Stimulated activated CD4-positive, alpha-beta T cell treated with anti-CD3 and anti-CD28 coated beads, Interleukin-12 subunit alpha, Interleukin-12 subunit beta, amount 100 ng/mL, for 4 hours (primary cell): ENCODE measurements at places on chromosomes 6 and 20.
A peak's percentile ranks its signal among the peaks of the same experiment; 100 is the strongest.

GRCh38 chr20:60921022-60921622 is 330.9 kb upstream of the CDH4 start:
- DNase-seq = peak; percentile 6

DNA sequence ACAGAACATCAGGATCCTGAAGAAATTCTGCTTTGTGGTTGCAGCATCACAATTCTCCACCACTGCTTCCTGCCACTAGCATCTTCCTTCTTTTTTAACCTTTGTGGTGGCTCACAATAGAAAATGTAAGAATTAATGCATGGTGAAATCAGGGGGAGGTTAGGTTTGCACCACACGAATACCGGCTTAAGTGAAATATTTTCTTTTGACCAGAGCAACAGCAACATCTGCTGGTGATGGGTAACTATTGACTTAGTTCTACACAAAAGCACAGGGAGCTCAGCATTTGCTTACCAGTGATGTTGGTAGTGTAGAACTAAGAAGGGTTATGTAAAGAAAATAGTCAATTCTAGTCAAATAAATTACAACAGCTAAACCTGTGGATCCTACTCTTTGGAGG is 280.5 kb downstream of the SYNE1 start:
- DNase-seq = no peak

GRCh38 chr6:132298344-132298949 is 102.8 kb downstream of the MOXD1 start:
- DNase-seq = peak; percentile 9

GRCh38 chr6:166041277-166041676 is 126.4 kb downstream of the TBXT start:
- DNase-seq = no peak

DNA sequence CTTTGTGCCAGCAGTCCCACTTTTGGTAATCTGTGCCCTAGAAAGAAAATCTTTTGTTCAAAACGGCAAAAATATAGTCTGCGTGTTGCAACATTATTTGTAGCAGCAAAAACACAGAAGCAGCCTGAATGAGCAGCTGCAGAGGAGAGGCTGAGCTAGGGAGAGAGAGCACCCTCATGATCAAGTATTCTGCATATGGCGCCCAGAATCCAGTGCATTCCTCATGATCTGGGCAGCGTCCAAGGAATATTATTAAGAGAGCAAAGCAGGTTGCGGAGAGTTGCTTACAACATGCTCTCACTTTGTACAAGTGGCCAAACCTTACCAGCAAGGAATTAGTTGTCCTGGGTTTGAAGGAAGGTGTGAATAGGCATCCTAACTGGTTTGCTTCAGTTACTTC is 25.9 kb downstream of the KIZ start:
- DNase-seq = no peak

DNA sequence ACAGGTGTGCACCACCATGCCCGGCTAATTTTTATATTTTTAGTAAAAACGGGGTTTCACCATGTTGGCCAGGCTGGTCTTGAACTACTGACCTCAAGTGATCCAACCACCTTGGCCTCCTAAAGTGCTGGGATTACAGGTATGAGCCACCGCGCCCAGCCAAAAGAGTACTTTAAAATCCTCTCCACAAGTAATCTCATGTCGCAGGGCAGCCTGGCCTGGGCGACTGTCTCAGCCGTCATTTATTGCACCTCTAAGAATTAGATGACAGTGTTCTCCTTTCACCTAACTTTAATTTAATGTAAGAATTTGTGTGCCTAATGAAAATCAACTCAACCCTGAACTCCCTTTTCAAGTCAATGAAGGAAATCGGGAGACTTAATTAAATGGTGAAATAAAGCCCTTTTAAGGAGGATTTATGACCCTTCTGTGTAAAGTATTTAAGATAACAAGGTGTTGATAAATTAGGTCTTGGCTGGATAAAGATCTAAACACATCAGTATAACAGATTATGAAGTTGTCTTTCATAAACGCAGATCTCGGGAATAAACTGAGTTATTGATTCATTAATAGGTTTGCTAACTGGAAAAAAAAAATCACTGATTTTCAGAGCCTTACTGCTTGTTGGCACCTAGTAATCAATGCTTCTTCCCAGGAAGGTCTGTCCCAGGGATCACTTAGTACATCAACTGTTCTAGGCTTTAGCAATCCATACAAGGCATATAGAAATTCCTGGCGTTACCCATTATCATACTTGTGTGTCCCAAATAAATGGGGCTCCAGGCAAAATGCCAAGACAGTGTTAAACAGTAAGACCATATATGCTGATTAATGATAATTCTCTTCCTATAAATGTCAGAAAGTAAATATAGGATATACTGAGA is 209.3 kb downstream of the GMDS start:
- DNase-seq = no peak

DNA sequence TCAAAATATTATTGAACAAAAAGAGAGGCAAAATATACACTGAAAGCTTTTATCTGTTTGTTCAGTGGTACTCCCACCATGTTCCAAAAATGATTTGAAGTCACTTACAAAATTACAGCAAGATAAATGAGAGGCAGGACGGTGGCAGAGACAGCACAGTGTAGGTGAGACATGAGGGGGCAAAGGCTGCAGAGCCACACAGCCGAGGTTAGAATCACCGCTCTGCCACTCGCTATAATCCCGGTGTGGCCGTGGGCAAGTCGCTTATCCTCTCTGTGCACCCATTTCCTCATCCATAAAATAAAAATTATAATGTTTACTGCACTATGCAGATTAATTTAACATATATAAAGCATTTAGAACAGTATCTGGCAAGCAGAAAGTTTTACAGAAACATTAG is 140.1 kb upstream of the BEND6 start:
- no peak for DNase-seq

DNA sequence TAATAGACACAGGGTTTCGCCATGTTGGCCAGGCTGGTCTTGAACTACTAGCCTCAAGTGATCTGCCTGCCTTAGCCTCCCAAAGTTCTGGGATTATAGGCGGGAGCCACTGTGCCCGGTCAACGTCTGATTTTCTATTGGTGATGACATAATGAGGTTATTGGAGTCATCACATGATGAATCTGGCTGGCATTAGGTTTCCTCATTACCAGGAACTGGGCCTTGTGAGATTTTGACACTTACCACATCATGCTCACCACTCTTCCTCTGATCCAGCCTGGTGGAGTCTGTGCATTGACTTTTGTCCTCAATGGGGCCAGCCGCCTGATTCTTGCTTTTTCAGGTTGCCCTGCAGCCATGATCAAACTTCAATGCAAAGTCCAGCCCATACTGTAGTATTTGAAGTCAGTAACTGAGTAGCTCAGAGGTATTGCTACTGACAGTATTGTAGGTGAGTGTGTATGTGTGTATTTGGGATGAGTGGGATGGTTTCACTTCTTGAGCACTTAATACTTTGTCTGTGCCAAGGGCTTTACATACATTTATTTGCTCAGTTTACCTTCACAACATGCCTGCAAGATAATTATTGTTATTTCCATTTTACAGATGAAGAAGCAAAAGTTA is 16.0 kb downstream of the ANKS1A start:
- no peak for DNase-seq

GRCh38 chr6:3278691-3279090 is 19.9 kb downstream of the PSMG4 start:
- no peak for DNase-seq

DNA sequence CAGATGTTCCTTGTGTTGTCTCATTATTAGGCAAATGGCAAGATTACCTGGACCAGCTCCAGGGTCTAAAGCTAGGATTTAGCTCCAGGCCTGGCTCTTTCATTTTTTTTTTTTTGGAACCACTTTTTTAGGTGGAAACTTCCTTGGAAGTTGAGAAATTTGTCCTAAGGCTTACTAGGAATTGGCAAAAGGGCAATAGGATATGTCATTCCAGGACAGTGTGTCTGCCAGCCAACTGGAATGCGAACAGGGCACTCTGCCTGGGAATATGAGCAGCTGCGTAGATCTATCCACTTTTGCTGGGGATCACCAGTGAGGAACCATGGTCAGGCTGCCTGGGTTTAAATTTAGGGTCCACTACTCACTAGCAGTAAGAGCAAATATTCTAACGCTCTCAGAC is 304.0 kb downstream of the TSHZ2 start:
- DNase-seq = no peak

DNA sequence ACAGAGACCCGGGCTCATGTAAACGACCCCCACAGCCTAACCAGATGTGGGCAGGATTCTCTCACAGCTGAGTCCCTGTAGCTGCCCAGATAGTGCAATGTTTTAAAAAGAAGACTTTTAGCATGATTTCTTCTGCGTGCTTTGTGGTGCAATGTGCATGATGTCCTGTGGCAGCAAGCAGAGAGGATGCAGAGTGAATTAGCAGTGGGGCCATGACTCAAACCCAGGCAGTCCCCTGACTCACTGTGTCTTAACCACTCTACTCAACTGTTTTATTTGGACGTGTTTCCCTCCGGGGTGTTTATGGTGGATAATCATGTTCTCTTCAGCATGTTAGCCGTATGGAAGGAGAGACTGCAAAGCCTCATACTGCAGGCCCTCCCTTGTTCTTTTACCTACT is 247.9 kb downstream of the SLC24A3 start:
- DNase-seq = no peak

DNA sequence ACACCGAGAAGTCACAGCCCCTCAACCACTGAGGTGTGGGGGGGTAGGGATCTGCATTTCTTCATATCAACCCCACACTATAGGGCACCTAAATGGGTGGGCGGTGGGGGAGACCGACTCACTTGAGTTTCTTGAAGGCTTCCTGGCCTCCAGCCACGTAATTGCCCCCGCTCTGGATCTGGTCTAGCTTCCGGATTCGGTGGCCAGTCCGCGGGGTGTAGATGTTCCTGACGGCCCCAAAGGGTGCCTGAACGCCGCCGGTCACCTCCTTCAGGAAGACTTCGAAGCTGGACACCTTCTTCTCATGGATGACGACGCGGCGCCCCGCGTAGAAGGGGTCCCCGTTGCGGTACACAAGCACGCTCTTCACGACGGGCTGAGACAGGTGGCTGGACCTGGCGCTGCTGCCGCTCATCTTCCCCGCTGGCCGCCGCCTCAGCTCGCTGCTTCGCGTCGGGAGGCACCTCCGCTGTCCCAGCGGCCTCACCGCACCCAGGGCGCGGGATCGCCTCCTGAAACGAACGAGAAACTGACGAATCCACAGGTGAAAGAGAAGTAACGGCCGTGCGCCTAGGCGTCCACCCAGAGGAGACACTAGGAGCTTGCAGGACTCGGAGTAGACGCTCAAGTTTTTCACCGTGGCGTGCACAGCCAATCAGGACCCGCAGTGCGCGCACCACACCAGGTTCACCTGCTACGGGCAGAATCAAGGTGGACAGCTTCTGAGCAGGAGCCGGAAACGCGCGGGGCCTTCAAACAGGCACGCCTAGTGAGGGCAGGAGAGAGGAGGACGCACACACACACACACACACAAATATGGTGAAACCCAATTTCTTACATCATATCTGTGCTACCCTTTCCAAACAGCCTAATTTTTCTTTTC is at the start of gene DCDC2:
TSS of gene DCDC2 (minus strand) at position 724 of the 883 bp plus-strand sequence. CDS start at position 415, 309 bp downstream.
- DNase-seq = peak; percentile 30

DNA sequence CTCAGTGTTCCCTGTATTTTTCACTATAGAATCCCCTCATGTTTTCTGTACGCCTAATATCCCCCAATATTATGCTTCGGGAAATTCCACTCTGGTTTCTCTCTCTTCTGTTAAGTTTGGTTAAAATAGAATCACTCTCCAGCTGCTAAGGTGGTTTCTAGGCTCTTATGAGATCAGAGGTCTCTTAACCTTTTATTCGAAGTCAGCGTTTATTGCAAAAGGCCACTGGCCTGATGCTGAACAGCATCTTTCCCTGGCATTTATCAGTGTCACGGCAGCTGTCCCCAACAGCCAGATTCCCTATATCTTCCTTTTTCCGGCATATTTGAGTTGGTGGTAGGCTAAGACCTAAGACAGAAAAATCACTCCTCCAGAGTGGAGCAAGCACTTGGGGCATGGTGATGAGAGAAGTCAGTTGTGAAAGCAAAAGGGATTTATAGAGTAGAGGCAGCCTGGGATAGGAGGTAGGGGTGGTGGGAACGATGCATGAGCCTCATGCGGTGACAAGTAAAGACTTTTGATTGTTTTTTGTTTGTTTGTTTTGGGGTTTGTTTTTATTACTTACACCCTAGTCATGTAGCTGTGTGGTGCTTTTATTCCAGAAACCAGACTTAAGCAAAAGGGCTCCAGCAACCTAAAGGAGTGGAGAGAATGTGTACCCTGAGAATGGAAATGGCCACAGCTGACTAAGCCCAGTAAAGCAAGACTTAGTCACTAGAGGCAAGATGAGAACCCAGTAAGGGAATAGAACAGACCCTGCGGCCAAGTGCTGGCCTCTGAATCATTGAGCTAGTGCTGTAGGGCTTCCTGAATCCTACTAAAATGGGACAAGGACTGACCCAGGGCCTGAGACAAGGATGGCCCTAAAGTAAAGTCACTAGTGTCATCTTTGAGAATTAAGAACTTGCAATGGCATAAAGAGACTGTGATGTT is 233.0 kb upstream of the PRND start:
- DNase-seq = no peak

- DNase-seq = peak; percentile 79
Measured at GRCh38 chr6:11172501-11173327, 59.8 kb downstream of the NEDD9 start.
